ENCODE measurements at places on chromosomes 5 and 9. TPM values are rescaled to one million over a fixed set of nuclear protein-coding genes. Genes with fewer than 3 reads are reported as not detected.
A peak's percentile ranks its signal among the peaks of the same experiment; 100 is the strongest.

GRCh38 chr5:17680737-17681136 is 46.5 kb downstream of the TAF11L14 start:
- DNase-seq, result no peak

The RASEF gene
- total RNA-seq, result 10.4 TPM

GRCh38 chr5:50547303-50547702 is 106.2 kb upstream of the EMB start:
- DNase-seq, result no peak

DNA sequence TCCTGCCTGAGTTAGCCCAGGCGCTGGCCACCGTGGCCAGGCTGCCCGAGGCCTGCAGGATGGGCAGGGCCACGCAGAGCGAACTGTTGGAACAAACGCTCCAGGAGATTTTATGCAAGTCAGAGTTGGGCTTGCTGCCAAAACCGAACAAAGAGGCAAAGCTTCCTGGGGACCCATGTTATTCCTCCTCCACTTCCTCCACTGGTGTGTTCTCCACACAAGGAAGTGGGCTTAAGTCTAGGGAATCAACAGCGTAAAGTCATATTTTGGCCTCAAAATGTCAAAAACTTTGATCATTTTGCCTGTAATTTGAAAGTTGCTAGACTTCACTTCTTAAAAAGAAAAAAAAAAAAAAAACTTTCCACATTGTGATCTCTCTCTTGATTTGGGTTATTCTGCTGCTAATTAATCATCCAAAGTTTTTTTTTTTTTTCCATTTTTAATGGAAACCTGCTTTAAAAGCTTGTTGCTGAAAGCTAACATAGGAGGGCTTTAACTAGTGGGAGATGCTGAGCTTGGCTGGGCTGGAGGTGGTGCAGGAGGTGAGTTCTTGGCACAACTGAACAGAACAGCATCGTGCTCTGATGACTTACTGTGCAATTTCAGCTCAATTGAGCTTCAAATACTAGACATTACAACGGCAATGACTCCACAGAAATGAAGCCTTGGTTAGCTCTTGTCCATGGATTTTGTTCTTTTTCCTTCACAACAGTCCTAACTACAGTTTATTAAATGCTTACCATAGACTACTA is 73.0 kb downstream of the PTPDC1 start:
- no peak for DNase-seq

DNA sequence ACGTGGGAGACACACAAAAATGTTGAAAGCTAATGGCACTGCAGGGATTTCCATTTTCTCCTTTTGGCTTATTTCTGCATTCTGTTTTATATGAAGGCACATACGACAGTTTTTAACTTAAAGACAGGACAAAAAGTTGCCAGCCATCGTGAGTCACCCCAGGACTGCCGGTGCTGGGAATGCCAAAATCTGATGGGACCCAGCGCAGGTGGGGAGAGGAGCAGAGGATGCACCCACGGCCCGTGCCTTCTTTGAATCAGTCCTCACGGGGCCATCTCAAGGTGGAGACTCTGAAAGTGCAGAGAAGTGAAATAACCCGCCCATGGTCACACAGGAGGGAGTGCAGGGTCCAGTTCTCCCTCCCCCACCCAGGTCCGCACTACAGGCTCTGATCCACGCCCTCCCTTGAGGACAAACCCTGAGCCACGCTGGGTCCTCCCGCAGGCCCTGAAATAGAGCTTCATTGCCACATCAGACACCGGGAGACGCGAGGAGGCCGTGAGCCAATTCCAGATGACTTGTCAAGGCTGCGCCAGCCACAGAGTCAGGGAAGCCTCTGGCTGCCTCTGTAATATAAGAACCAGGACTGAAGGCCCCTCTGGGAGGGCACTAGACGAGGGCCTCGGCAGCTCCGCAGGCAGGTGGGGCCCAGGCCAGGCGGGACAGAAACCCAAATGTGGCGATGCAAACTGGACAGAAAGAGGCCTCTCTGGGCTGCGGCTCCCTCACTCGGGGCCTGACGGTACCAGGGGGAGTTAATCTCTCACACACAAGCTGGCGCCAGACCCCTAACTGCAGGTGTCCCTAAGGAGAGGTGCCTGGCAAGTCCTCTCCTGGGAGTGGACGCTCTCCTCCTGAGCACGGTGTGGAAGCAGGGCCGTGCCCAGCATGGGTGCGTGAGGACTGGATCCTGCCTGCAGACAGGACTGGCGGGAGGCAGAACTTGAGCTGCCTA is 22.9 kb downstream of the ADAMTS2 start:
- no peak for DNase-seq

The C5orf46 gene
- total RNA-seq, result not detected

- DNase-seq, result peak; percentile 41
Measured at GRCh38 chr9:124504530-124505005, 2.6 kb downstream of the NR5A1 start.

The MARCOL gene
- total RNA-seq, result not detected

DNA sequence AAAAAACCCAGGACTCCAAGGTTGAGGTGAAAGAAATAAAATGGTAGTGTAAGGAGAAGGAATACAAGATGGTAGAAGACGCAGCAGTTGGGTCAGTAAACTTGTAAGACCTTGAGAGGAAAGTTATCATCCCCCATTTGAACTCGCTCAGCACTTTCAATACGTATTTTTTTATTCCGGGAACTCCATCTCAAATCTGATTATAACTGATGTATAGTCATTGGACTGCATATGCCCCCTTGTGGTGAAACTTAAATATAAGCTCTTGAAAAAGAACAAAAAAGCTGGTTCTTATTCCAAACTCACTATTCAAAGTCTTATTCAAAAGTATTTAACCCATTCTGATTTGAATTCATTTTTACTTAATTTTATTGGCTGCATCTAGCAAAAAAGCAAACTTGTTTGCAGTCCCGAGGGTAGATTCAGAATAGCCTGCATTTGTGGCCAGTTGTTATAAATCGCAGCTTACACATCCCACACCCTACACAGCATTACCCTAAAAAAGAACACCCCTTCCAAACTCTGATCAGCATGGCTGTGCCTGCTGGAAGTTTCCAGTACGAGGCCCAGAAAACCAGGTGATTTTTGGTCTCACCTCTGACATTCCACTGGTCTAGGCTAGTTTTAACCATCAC is 118.0 kb downstream of the ESM1 start:
- DNase-seq, result peak; percentile 78

GRCh38 chr5:32710550-32711361 is at the start of gene NPR3:
NPR3 (plus strand) TSS chr5:32711321; CDS start chr5:32711777, 456 bp downstream.
- DNase-seq, result peak; percentile 48

GRCh38 chr9:116275418-116276195 is 122.0 kb downstream of the PAPPA start:
- DNase-seq, result no peak

The SHISAL2B gene
- 3.9 TPM for total RNA-seq

DNA sequence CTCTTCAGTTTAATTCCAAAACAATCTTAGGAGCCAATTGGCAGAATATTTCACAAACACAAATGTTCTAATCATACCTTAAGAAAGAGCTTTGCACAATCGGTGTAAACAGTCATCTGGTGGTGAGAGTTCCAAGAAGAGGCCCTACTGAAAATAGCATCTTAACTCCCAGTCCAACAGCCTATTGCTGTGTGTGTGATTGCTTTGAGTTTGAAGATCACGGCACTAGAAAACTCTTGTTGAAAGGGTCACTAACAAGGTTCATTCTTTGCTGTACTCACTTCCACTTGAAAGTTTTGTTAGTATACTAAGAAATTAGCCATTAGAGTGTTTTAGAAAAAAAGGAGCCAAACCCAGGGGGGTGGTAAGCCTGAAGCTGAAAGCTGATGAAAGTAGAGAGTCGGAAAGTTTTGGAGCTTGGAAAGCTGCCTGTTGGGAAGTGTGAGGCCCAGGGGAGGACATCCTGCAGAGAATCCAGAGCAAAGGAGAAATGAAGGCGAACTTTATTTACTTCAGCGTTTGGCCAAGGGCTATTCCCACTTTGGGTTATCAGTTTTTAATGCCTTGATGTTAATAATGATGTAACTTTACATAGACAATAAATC is 180.3 kb upstream of the GHR start:
- DNase-seq, result no peak

The FCN2 gene
- not detected for total RNA-seq

- no peak for DNase-seq
Measured at GRCh38 chr5:124050120-124050770, 538.3 kb downstream of the CSNK1G3 start.

The TRIP13 gene
- total RNA-seq, result 44.4 TPM

- DNase-seq, result no peak
Measured at GRCh38 chr9:106757514-106757913, 105.5 kb upstream of the ZNF462 start.

DNA sequence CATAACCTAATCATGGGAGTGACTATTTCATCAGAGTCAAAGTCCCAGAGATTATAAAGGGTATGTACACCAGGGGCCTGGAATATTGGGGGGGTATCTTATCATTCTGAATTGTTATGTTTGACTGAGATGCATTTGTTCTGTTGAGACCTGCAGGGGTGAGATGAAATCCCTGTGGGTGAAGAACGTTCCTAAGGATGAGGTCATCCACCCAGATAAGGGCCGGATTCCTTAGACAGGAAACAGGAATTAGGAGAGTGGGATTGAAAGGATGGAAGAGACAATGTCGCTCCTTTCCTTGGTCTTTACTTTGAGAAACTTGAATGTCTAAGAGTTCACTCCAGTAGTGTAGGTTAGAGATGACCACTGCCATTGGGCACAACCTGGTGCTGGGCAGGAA is 54.7 kb downstream of the GAS1 start:
- DNase-seq, result no peak

The NTMT1 gene
- 44.2 TPM for total RNA-seq

- DNase-seq, result no peak
Measured at GRCh38 chr9:128384801-128385495, 13.8 kb downstream of the URM1 start.

The PCDHGB2 gene
- total RNA-seq, result 5.8 TPM

DNA sequence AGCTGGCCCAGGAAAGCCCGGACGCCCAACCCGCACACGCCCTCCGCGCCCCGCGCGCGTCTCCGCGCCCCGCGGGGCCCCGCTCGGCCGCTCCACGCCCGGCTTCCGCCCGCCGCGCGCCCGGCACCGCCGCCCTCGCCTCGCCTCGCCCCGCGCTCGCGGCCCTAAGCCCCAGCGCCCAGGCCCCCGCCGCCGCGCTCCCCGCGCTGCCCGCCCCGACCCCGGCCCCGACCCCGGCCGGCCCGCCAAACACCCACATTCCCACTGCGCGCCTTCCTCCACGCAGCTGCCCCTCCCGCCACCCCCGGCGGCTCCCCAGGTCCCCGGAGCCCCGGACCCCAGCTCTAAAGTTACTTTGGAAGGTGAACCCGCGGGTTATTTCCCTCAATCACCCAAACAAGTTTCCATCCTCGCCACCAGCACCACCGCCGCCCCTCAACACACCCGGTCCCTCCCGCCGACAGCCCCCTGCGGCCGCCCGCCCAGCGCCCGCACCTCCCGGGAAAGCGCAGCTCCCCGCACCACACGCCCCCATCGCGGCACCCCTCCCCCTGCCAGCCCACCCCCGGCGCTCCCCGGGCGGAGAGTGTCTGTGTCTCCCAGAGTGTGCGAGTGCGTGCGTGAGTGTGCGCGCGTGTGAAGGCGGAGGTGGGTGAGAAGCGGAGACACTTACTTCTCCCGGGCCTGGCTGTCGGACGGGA is 439 bp downstream of the SSBP2 start:
- peak; percentile 62 for DNase-seq

GRCh38 chr5:33328818-33329217 is 111.9 kb upstream of the TARS1 start:
- DNase-seq, result no peak

- no peak for DNase-seq
Measured at GRCh38 chr5:10528056-10528816, 35.6 kb upstream of the ANKRD33B start.

All from GM23338 (cell line).